ENCODE measurements at places on chromosomes 1 and 21. TPM values are rescaled to one million over a fixed set of nuclear protein-coding genes. Genes with fewer than 3 reads are reported as not detected.

The SPRR4 gene
- total RNA-seq, result not detected

The STUM gene
- not detected for total RNA-seq

The BCL2L15 gene
- total RNA-seq, result 3.7 TPM

The DPYD gene
- 78.2 TPM for total RNA-seq
